ENCODE measurements at places on chromosomes 2 and 18.

- H3K27me3 ChIP-seq = no peaks in the 10 kb centered on the region
- no peak overlapping the region for H3K4me3 ChIP-seq
- no peaks in the 10 kb centered on the region for H3K36me3 ChIP-seq
- H3K27ac ChIP-seq = no peak overlapping the region
- no peak for DNase-seq
Observed at GRCh38 chr18:28485210-28485801, 308.4 kb upstream of the CDH2 start.

- H3K27ac ChIP-seq = no peak overlapping the region
- H3K27me3 ChIP-seq = no peaks in the 10 kb centered on the region
- H3K36me3 ChIP-seq = no peaks in the 10 kb centered on the region
- peak; percentile 62 for DNase-seq
Observed at GRCh38 chr2:102841107-102841840, 79.4 kb downstream of the TMEM182 start.

- H3K27me3 ChIP-seq = no peaks in the 10 kb centered on the region
- H3K27ac ChIP-seq = no peak overlapping the region
- no peaks in the 10 kb centered on the region for H3K36me3 ChIP-seq
- H3K4me1 ChIP-seq = no peaks in the 10 kb centered on the region
- H3K4me3 ChIP-seq = no peak overlapping the region
Observed at GRCh38 chr2:134396493-134396892, 142.6 kb downstream of the MGAT5 start.

GRCh38 chr2:14231391-14231898 lies 401.1 kb upstream of the LRATD1 start:
- no peak overlapping the region for H3K4me3 ChIP-seq
- DNase-seq = no peak
- H3K27ac ChIP-seq = no peak overlapping the region

- DNase-seq = no peak
- peaks cover 7% of the 10 kb centered on the region for H3K36me3 ChIP-seq
- no peak overlapping the region for H3K4me3 ChIP-seq
- H3K27ac ChIP-seq = no peak overlapping the region
- H3K27me3 ChIP-seq = no peaks in the 10 kb centered on the region
Observed at GRCh38 chr2:46991985-46992384, 76.4 kb upstream of the MCFD2 start.

- DNase-seq = no peak
- no peaks in the 10 kb centered on the region for H3K36me3 ChIP-seq
- no peak overlapping the region for H3K4me3 ChIP-seq
- no peak overlapping the region for H3K27ac ChIP-seq
Observed at GRCh38 chr2:28425464-28425835, 32.8 kb downstream of the FOSL2 start.

- H3K36me3 ChIP-seq = no peaks in the 10 kb centered on the region
- no peak overlapping the region for H3K27ac ChIP-seq
- no peak for DNase-seq
- no peaks in the 10 kb centered on the region for H3K27me3 ChIP-seq
- H3K4me3 ChIP-seq = no peak overlapping the region
Observed at GRCh38 chr2:189876271-189876670, 92.0 kb downstream of the PMS1 start.

DNA sequence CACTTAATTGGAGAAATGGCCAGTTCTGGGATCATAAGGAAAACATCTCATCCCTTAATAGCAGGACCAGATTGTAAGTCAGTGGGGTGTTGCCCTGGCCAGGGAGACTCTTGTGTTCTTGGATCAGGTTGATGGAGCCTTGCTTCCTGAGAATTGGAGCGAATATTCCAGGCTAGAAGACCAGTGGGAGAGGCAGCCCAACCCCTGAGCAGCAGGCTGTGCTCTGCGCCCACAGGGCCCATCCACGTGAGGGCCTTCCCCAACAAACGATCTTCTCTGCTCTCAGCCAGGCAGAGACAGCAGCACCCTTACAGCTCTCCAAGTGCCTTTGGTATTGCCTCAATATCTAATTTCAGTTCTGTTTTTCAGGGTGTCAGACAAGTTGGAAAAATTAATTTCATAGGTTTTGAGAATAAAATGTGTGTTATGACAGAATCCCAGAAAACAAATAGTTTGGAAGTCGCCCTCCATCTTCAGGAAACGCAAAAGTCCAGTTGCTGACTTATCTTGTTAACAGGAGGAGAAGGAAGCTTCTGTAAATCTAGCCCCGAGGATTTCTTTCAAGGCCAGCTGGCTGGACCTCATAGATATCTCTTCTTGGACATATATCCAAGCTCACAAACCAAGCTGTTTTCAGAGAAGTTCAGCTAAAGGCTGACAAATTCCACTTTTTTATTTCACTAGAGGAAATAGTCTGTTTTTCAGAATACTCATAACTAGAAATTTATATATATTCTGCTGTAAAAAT lies 105.5 kb downstream of the COPS8 start:
- H3K27me3 ChIP-seq = no peaks in the 10 kb centered on the region
- no peak for DNase-seq
- H3K4me3 ChIP-seq = no peak overlapping the region
- H3K27ac ChIP-seq = no peak overlapping the region

DNA sequence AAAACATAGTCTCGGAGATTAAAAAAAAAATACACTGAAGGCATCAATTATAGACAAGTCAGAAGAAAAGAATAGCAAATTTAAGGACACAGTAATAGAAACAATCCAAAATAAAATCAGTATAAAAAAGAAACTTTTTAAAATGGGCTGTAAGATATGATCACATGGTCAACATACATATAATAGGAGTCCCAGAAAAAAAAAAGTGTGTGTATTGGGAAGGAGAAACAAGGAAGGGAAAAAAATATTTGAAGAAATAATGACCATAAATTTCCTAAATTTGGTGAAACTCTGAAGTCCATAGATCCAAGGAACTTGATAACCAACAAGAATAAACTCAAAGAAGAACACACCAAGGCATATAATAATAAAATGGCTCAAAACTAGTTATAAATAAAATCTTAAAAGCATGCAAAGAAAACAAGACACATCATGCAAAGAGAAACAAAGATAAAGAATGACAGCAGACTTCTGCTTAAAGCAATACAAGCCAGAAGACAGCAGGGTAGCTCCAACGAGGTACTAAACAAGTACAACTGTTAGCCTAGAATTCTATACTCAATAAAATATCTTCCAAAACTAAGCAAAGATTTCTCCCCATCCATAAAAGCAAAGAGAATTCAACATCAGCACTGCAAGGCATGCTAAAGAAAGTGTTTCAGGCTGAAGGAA lies 115.1 kb downstream of the NBAS start:
- DNase-seq = no peak
- H3K4me3 ChIP-seq = no peak overlapping the region
- no peaks in the 10 kb centered on the region for H3K27me3 ChIP-seq

DNA sequence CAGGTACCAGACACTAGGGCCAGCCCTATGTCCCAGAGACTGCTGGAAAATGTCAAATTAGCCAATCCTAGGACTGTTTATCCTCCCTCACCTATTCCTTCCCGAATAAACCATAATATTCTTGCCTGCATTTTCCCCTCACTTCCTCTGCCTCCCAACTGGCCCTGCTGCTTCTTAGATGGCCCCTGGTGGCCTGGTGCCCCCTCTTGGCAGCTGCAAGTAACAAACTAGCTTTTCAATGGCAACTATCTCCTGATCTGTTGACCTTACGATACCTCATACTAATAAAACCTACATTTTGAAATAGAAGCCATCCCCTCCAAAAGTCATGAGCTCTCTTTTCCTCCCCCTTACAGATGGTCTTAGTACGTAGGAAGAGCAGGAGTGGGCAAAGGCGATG lies 132.0 kb downstream of the ALPK2 start:
- DNase-seq = no peak
- H3K4me1 ChIP-seq = peaks cover 10% of the 10 kb centered on the region
- H3K27me3 ChIP-seq = no peaks in the 10 kb centered on the region
- H3K36me3 ChIP-seq = no peaks in the 10 kb centered on the region
- H3K4me3 ChIP-seq = no peak overlapping the region
- no peak overlapping the region for H3K27ac ChIP-seq

- no peaks in the 10 kb centered on the region for H3K27me3 ChIP-seq
- H3K4me3 ChIP-seq = no peak overlapping the region
- no peaks in the 10 kb centered on the region for H3K36me3 ChIP-seq
- DNase-seq = no peak
- no peak overlapping the region for H3K27ac ChIP-seq
Observed at GRCh38 chr18:44627280-44627679, 53.4 kb upstream of the SETBP1 start.

All from pancreas (tissue), 10 donors.